ENCODE measurements at places on chromosomes 5 and 9.

DNA sequence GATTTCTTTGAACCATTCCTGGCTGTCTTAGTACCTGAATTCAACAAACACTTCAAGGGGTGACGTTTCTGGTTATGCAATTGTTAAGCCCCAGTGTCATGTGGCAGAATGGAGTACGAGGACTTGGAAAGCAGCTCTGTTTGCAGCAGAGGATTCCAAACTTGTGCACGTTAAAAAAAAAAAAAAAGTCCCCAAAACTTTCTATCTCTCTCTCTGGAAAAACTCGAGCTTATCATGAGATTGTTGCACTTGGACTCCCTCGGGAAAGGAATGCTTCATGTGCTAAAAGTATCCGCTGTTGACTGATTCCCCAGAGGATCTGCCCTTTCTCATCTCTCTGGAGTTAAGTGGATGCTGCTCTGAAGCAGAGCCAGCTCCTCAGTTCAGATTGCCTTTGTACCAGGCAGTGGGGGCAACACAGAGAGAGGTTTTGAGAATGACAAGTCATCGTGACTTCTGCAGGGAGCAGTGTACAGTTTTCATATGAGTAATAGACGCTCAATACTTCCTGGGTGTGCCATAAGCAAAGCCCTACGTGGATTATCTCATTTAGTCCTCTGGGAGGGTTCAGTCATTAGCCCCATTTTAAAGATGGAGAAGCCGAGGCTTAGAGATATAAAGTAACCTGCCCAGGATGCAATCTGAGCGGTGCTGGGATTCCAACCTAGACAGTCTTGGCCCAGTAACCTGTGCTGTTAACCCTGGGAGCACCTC, 28.1 kb downstream of the TMOD1 start:
- DNase-seq: no peak

GRCh38 chr5:154046486-154046885, 7.7 kb downstream of the MFAP3 start:
- DNase-seq: no peak

DNA sequence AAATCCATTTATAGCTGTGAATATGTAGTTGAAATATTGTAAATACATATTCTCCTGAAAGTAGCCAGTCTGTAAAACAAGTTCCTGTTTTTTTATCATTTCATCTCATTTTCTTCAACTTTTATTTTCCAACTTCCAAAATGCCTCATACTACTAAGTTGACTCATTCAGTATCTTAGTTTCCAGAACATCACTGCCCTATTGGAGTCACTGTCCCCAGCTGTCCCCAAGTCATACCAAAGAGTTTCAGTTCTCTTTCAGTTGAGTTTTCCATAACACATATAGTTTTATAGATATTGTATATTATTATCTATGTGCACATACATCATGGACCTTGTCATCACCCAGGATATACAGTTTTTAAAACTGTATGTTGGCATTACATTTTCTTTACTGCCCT, 261.7 kb downstream of the CDH12 start:
- DNase-seq: no peak

- no peak for DNase-seq
These were observed 148.8 kb downstream of the DCP2 start for GRCh38 chr5:113125371-113125770.

DNA sequence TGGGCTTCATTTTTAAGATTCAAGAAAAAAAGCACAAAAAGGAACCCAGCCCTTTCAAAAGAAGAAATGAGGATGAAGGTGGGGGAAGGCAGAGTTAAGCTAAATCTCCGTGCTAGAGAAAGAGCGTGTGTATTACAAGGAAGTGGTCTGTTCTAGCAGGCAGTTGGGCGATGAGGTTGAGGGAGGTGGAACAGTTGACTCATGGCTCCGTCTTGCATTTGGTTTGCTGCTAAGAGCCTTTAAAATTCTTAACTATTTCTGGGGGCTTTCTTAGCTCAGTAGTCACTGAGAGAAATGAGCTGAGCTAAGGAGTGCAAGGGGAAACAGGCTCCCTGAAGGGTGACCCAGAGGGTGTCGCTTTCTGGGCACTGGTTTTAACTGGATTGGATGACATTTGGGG, 117.4 kb downstream of the GCNT1 start:
- DNase-seq: no peak

GRCh38 chr5:124745928-124746915, at the start of gene ZNF608:
Gene ZNF608, minus strand, starts transcription at chr5:124746639. Its CDS starts 1,650 bp downstream, at chr5:124744989.
- DNase-seq: no peak

- no peak for DNase-seq
These were observed 61.0 kb downstream of the STX17 start for GRCh38 chr9:99967457-99967856.

DNA sequence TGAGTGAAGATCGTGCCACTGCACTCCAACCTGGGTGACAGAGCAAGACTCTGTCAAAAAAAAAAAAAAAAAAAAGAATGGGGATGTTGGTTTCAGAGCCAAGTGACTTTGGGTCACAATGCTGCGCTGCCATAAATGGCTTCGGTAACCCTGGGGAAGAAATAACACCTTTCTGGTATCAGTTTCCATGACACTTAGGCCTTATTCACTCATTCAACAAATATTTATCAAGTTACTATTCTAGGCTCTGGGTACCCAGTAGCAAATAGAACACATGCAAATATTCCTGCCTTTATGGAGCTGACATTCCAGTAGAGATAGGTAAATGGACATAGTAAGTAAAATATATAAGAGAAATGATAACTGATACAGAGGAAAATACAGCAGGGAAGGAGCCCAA, 454.2 kb downstream of the PDE4D start:
- no peak for DNase-seq

DNA sequence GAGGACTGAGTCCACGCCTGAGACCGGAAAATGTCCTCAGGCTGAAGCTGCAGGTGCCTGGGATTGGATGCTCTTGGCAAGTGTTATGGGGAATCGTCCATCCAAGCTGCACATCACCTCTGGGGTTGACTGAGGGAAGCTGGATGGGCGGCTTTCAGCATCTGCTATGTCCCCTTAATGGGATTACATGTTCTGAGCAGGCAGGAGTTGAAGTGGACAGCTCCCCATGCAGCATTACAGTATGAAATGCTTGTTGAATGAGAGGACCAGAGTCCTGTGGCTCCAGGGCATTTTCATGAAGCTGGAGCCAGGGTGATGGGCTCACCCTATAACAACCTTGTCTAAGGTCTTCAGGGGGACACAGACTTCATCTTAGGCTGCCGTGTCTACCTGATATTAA, 270.9 kb downstream of the HSPA4 start:
- no peak for DNase-seq

DNA sequence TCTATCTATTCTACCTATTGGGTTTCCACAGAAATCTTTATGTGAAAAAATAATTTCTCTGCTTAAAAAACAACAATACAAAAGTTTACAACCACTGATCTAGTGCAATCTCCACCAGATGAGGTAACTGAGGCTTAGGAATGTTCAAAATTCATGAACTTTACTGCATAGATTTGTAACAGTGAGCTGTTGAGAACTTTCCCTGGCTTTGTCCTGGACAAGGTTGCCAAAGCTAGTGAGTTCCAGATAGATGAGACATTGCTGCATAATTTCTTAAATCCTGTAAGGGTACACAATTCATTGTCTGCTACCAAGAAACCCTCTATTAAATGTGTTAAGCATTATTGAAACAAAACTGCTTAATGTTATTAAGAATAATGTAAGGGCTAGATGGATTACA, 102.7 kb downstream of the OSMR start:
- no peak for DNase-seq

DNA sequence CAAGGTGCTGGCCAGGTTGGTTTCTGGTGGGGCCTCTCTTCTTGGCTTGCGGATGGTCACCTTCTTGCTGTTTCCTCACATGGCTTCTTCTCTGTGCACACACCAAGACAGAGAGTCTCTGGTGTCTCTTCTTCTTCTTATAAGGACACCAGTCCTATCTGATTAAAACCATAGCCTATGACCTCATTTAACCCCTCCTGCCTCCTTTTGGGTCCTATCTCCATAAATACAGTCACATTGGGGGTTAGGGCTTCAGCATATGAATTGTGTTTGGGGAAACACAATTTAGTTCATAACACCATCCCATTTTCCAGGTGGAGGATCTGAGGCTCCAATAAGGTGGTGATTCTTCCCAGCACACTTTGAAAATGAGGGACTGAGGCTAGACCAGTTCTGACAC, 80.4 kb downstream of the SPRY4 start:
- no peak for DNase-seq

DNA sequence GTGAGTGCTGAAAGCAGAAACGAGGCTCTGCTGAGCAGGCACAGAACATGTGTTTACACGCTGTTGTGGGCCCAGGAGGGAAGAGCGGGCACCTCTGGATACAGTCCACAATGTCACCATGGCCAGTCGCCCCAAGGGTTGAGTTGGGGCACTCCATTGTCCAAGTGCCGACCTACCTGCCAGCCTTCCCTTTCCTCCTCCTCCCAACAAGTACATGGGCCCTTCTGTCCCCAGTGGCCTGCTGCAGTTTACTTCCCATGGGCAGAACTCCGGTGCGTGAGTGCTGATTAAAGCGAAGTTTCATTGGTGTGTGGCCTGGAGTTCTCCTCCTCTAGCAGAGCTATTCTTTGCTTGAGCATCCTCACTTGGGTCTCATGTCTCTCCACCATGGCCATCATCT, 50.4 kb downstream of the DCP2 start:
- no peak for DNase-seq

GRCh38 chr5:135095052-135095715, 61.2 kb upstream of the PITX1 start:
- DNase-seq: no peak

DNA sequence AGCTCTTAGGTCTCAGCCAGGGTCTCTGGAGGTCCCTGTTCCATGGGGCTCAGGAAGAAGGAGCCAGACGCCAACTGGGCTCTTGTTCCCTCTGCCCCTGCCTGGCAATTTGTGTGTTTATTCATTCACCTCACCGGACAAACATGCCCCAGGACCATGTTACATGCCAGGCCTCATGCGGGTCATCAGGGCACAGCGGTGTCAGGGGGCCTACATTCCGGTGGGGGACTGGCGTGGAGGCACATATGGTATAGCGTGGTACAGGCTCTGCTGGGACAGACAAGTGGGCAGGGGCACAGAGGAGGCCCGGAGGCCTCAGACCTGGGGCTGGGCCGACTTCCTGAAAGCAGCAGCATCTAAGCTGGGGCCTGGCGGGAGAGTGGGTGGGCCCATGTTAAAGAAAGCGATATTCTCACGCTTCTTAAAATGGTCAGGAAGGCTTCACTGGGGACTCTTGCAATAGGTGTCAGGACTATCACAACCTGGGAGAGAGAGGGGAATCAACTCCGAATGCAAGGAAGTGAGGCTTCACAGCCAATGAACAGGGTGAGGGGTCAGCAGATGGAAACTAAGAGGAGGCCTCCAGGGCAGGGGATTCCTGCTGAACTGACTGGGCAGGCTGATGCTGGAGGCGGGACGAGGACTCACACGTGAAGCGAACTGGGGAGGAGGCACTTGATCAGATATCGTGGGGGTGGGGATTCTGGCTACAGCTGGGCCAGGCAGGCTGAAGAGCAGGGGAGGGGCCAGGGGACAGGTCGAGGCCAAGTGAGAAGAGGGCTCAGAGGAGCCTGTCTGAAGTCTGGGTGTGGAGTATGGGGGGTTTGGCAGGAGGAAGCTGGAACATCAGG, 41.9 kb downstream of the NCS1 start:
- no peak for DNase-seq

- DNase-seq: no peak
These were observed 478.5 kb downstream of the PTPRD start for GRCh38 chr9:10134266-10134665.

DNA sequence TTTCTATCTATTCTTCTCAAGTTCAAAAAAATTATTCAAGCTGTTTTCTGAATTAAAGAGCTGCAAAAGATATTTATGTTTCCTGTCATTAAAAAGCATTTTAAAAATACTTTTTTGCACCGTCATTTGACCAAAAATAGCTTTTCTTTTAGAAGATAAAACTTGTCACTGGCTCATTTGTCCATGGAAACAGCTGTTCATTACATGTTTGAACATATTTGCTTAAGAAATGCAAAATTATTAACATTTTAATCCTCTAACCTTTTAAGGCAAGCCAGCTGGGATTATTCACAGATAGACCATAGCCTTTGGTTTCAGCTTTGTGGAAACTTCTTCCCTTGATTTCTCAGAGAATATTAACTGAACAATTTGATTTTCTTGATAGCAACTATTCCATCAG, 393.9 kb downstream of the TUSC1 start:
- no peak for DNase-seq

GRCh38 chr9:84699984-84700383, 30.5 kb downstream of the NTRK2 start:
- no peak for DNase-seq

- DNase-seq: no peak
These were observed 25.4 kb downstream of the SLC1A3 start for GRCh38 chr5:36631620-36632362.

GRCh38 chr9:7960320-7961050, 160.9 kb upstream of the DMAC1 start:
- no peak for DNase-seq

- no peak for DNase-seq
These were observed 396.9 kb downstream of the ENC1 start for GRCh38 chr5:74243634-74244033.

DNA sequence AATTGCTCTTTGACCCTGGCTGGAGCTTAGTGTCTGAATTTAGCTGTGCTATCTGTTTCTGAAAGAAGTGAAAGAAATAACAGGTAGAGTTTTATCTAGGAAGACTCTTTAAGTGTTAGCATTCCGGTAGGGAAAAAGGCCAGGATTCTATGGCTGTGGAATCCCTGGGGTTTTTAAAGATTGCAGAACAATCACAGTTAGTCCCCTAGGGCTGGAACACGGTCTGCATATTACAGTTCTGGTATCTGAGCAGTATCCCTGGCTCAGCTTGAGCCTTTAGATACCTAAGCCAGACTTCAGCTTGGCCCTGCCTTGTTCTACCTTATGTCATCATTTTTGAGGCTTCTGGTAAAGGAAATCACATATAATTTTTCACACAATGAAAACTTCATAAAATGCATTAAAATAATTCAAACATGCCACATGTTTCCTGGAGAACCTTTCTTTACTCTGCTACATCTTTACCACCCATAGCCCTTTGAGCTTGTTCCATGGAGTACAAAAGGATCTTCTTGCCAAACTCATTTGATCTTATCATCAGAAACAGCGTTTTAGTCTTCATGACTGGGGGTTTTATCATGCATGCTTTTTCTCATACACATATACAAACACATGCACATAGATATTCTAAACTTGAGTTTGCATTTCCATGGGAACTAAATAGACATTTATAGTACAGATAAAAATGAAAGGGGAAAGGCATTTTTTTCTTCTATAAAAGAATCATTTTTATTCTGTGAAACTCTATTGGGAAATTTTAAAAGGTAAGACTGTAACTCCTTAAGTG, 410.8 kb downstream of the CETN3 start:
- DNase-seq: no peak
